Heart right ventricle (tissue), 16 donors: ENCODE measurements at places on chromosomes 1 and 21. TPM values are rescaled to one million over a fixed set of nuclear protein-coding genes. Genes with fewer than 3 reads are reported as not detected.

Gene SPRR2F
- total RNA-seq = not detected

Gene PRAMEF14
- total RNA-seq = not detected

DNA sequence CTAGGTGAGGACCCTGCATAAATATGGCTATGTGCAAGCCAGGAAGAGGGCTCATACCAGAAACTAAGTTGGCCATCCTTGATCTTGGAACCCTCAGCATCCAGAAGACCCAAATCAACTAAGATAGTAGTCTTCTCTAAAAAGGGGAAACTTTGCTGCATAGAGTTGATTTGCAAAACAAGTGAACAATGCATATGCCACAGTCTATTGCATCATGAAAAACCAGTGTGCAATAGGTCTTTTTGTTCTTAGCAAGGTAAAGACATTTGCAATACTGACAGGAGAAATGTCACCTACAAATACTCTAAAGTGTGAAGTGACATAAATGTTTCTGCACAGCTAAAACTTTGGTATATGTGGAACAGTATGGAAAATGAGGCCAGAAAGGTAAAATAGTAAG lies 2.0 kb upstream of the IFI16 start:
- no peak for DNase-seq
- H3K27ac ChIP-seq = no peak overlapping the region
- H3K4me3 ChIP-seq = no peak overlapping the region

GRCh38 chr1:179187735-179188471 lies 41.6 kb downstream of the ABL2 start:
- no peak for DNase-seq
- H3K36me3 ChIP-seq = no peaks in the 10 kb centered on the region
- no peaks in the 10 kb centered on the region for H3K27me3 ChIP-seq
- H3K4me3 ChIP-seq = no peak overlapping the region

- H3K4me3 ChIP-seq = no peak overlapping the region
- peaks cover 30% of the 10 kb centered on the region for H3K4me1 ChIP-seq
- H3K27me3 ChIP-seq = no peaks in the 10 kb centered on the region
- H3K27ac ChIP-seq = no peak overlapping the region
- no peak for DNase-seq
Measured at GRCh38 chr1:109653306-109653705, 2.6 kb upstream of the GSTM4 start.

GRCh38 chr1:28064064-28064463 lies 24.3 kb downstream of the EYA3 start:
- H3K27ac ChIP-seq = no peak overlapping the region
- no peak overlapping the region for H3K4me3 ChIP-seq
- no peak for DNase-seq
- H3K27me3 ChIP-seq = no peaks in the 10 kb centered on the region
- peaks cover 11% of the 10 kb centered on the region for H3K36me3 ChIP-seq
- H3K4me1 ChIP-seq = peaks cover 11% of the 10 kb centered on the region

DNA sequence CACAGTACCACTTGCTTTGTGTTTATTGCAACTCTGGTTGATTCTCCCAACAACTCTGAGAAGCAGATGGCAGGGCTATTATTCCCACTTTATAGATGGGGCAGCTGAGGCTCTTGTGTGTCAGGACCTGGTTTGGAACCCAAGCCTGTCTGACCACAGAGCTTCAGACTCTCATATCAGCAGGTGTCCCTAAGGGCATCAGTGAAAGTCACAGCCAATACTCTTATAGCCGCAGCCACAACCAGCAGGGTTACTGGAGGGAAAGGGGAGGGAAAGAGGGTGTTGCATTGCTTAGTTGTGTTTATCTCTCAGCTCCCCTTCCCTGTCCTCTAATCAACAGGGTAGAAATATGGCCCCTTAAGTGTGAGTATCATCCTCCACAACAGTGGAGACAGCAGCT lies 304.0 kb downstream of the RRAGC start:
- DNase-seq = no peak
- H3K4me1 ChIP-seq = peaks cover 8% of the 10 kb centered on the region
- no peak overlapping the region for H3K27ac ChIP-seq
- H3K36me3 ChIP-seq = no peaks in the 10 kb centered on the region
- H3K4me3 ChIP-seq = no peak overlapping the region

- H3K36me3 ChIP-seq = no peaks in the 10 kb centered on the region
- no peak overlapping the region for H3K4me3 ChIP-seq
- H3K4me1 ChIP-seq = no peaks in the 10 kb centered on the region
Measured at GRCh38 chr1:239293350-239294110, 92.8 kb upstream of the CHRM3 start.

DNA sequence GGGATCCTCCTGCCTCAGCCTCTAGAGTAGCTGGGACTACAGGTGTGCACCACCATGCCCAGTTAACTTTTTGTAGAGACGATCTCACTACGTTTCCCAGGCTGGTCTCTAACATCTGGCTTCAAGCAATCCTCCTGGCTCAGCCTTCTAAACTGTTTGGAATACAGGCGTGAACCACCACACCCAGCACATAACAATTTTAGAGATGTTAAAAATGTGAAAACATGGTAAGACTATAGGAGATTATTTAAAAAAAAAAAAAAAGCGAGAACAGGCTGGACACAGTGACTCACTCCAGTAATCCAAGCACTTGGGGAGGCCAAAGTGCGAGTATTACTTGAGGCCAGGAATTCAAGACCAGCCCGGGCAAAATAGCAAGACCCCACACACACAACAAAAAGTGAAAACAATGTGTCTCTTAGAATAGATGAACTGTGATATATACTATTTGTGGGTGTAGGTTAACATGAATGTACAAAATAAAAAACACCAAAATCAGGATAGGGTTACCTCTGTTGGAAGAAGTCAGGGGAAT lies 19.6 kb downstream of the CCDC18 start:
- H3K4me3 ChIP-seq = no peak overlapping the region
- H3K36me3 ChIP-seq = peaks cover 60% of the 10 kb centered on the region
- no peaks in the 10 kb centered on the region for H3K4me1 ChIP-seq
- no peak for DNase-seq
- no peak overlapping the region for H3K27ac ChIP-seq

DNA sequence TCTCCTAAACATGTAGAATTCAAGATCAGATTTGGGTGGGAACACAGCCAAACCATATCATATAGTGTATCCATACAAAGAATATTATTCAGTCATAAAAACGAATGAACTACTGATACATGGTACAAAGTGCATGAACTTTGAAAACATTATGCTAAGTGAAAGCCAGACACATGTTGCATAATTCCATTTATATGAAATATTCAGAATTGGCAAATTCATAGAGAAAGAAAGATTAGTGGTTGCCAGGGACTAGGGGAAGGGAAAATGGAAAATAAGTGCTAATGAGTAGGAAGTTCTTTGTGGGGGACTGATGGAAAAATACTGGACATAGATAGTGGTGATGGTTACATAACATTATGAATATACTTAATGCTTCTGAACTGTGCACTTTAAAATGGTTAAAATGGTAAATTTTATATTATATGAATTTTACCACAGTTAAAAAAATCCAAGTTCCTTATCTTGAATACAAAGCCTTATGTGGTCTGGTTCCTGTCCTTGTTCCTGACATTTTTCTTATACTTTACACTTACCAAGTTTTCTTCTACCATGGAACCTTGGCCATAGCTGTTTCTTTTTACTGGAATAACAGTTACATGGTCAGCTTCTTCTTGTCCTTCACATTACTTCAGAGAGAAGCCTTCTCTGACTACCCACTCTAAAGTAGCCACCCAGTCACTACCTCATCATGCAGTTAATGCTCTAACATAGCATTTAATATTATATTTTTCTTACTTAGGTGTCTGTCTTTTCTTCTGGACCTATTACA lies 64.0 kb downstream of the CCDC18 start:
- no peak overlapping the region for H3K4me3 ChIP-seq
- DNase-seq = no peak
- no peaks in the 10 kb centered on the region for H3K36me3 ChIP-seq
- H3K4me1 ChIP-seq = no peaks in the 10 kb centered on the region
- H3K27ac ChIP-seq = no peak overlapping the region

DNA sequence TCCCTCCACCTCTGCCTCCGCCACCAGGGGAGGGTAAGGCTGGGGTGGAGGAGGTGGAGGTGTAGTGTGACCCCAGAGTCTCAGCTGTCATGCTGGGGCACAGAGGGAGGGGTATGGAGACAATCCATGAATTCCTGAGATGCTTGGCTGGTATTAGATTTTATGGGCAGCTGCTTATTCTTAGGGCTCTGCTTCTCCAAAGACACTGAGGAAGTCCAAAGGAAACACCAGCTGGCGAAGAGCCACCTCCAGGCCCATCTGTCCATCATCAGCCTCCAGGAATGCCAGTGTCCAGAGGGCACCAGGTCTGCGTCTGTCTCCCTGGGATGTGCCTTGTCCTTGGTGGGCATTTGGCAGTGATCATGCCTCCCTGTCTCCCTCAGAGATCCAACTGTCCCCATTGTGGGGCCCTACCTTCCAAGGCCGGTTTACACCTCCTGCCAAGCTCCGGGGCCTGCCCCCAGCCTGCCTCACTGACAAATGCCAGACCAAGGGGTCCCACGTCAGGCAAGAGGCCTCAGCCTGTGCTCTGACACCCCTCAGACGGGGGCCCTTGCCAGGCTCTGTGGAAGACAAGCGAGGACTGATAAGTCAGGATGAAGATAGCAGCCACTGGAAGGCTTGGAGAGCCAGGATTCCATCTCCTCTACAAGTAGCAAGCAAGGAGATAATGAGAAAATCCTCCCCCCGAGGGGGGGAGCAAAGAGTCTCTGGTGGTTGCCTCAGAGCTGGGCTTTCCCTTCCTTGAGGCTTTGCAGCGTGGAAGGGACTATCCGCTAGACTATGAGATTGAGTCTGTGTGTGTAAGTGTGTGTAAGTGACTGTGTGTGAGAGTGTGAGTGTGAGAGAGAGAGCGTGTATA lies 1.6 kb downstream of the TNNI1 start:
- H3K27me3 ChIP-seq = no peaks in the 10 kb centered on the region
- H3K4me3 ChIP-seq = no peak overlapping the region
- H3K27ac ChIP-seq = no peak overlapping the region
- H3K4me1 ChIP-seq = no peaks in the 10 kb centered on the region
- no peaks in the 10 kb centered on the region for H3K36me3 ChIP-seq

GRCh38 chr1:179921472-179921871 lies 33.1 kb upstream of the CEP350 start:
- DNase-seq = no peak
- H3K4me3 ChIP-seq = no peak overlapping the region
- H3K4me1 ChIP-seq = peaks cover 7% of the 10 kb centered on the region

DNA sequence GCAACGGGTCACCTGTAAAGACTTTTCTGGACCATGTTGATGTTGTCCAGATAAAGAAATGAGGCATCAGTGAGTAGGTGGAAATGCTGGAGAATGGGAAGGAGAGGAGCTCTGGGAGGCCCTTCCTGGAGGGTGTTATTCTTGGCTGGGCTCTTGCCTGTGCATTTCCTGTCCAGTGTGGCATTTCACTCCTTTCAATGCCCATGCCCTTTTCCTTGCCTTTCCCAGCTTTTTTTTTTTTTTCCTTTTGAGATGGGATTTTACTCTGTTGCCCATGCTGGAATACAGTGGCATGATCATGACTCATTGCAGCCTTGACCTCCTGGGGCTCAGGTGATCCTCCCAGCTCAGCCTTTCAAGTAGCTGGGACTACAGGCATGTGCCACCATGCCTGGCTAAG lies 11.8 kb downstream of the NOS1AP start:
- no peak overlapping the region for H3K27ac ChIP-seq
- DNase-seq = no peak
- H3K27me3 ChIP-seq = no peaks in the 10 kb centered on the region
- H3K36me3 ChIP-seq = no peaks in the 10 kb centered on the region
- peaks cover 7% of the 10 kb centered on the region for H3K4me1 ChIP-seq

GRCh38 chr1:96989302-96989701 lies 267.7 kb downstream of the PTBP2 start:
- no peaks in the 10 kb centered on the region for H3K4me1 ChIP-seq
- no peak for DNase-seq
- H3K27me3 ChIP-seq = no peaks in the 10 kb centered on the region
- no peak overlapping the region for H3K27ac ChIP-seq
- no peak overlapping the region for H3K4me3 ChIP-seq
- H3K36me3 ChIP-seq = no peaks in the 10 kb centered on the region

DNA sequence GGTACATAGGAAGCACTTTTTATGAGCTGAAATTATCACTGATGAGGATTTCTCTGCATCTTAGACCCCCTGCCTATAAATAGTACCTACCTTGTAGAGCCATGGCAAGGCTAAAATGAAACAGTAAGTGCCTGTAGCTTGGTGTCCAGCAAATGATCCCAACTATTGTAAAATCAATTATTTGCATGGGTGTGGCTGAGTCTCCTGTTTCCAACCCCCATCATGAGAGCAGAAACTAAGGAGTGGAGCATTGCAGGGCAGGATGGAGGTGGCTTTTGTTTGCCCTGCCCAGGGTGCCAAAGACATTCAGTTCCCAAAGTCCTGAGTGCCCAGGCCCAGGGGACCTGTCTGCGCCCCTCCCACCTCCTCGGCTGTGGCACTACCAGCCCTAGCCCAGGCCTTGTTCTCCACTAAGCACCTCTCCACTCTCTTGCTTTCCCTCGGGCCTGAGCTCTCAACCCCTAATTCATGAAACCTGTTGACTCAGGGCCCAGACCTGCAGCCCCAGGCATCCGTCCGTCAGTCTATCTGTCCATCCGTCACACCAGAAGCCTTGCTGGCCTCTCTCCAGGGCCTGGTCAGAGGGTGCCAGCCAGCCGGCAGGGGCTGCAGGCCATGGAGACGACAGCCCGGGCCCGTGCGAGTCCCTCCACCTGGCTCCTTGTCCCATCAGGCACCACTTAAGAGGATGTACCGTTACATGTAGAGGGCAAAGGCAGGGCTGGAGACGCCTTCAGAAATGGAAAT lies 39.6 kb downstream of the PAX7 start:
- H3K4me1 ChIP-seq = no peaks in the 10 kb centered on the region
- no peaks in the 10 kb centered on the region for H3K36me3 ChIP-seq
- no peak overlapping the region for H3K27ac ChIP-seq

- H3K36me3 ChIP-seq = no peaks in the 10 kb centered on the region
- peaks cover 62% of the 10 kb centered on the region for H3K4me1 ChIP-seq
- no peaks in the 10 kb centered on the region for H3K27me3 ChIP-seq
- DNase-seq = no peak
Measured at GRCh38 chr1:64935551-64936155, 30.7 kb downstream of the JAK1 start.
